ENCODE measurements at places on chromosomes 2 and 18.

GRCh38 chr2:241558532-241559322 is at the start of gene BOK:
Gene BOK (plus strand): TSS chr2:241558745. CDS start chr2:241559484, 739 bp downstream.
- DNase-seq = no peak

GRCh38 chr2:232999354-232999753 is 13.7 kb downstream of the NGEF start:
- no peak for DNase-seq

DNA sequence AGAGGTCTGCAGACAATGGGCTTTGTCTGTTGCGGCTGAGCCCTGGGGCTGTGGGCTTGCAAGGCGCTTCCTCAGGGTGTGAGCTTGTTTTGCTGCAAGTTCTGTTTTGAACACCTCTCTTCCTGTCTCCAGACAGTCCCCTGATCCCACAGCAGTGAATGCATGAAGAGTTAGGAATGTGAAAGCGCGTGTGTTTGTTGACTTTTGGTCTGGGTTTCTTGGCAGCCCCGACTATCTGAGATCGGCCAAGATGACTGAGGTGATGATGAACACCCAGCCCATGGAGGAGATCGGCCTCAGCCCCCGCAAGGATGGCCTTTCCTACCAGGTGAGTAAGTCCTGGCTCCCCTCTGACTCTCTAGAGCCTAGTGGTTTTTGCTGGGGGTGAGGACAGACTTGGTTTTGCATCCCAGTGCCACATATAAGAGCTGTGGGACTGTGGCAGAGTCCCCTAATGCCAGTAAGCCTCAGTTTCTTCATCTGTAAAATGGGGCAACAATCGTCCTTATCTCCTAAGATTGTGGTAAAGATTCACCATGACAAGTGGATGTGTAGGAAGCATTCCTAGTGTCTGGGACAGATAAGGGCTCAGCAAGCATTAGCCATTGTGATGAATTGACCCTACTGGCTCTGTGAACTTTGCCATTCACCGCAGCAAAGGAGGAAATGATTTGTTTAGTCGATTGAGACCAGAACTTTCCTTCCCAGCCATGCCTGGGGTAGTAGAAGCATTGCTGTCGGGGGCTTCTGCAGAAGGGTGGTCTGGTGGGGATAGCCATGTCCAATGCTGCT is 3.0 kb downstream of the LBH start:
- DNase-seq = no peak

DNA sequence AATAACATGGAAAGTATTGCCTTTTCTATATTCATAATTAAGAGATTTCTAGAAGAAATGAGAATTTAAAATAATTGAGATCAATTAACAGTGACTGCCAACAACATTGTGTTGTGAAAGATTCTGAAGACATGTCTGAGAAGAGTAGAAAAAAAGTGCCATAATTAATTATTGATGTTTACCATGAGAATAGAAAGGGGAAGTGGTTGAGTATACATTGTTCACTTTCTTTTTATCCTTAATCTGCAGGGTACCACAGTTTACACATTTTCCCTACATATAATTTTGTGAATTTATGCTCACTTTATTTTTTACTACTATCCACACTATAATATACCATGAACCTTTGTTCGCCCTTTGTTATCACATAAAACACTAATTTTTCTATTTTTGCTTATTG is 47.1 kb upstream of the UBE2E3 start:
- no peak for DNase-seq

All from HL-60 (cell line).